CD4-positive, alpha-beta T cell treated with Interleukin-6 for 4 hours (primary cell): ENCODE measurements at places on chromosomes 2 and 18.
A peak's percentile ranks its signal among the peaks of the same experiment; 100 is the strongest.

DNA sequence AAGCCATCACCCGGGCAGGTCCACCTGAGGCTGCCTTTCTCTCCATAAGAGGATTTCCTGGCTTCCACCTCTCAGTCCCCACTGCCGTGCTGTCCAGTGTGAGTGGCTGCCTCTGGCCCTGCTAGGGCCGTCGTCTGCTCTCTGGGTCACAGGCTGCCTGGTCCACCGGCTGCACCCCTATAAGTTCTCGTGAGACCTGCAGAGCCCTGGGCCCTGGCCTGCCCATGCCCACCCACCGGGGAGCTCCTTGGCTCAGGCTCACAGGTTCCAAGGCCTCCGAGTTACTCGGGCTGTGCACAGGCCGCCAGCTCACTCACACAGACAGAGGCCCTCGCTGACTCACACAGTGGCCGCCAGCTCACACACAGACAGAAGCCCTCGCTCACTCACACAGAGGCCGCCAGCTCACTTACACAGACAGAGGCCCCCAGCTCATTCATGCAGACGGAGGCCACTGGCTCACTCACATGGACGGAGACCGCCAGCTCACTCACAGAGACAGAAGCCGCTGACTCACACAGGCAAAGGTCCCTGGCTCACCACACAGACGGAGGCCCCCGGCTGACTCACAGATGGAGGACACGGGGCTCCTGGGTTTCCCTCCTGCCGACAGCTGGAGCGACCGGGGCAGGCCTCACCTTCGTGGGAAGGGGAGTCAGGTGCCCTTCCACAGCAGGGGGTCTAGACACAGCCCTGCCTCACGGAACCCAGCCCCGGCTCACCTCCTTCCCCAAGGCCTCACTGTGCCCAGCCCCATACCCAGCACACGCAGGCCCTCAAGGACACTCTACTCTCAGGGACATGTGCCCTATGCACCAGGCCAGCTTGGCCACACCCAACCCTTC is 334.1 kb upstream of the MYT1L start:
- no peak for DNase-seq

GRCh38 chr2:111055735-111056134 is 65.0 kb upstream of the BCL2L11 start:
- DNase-seq: no peak

DNA sequence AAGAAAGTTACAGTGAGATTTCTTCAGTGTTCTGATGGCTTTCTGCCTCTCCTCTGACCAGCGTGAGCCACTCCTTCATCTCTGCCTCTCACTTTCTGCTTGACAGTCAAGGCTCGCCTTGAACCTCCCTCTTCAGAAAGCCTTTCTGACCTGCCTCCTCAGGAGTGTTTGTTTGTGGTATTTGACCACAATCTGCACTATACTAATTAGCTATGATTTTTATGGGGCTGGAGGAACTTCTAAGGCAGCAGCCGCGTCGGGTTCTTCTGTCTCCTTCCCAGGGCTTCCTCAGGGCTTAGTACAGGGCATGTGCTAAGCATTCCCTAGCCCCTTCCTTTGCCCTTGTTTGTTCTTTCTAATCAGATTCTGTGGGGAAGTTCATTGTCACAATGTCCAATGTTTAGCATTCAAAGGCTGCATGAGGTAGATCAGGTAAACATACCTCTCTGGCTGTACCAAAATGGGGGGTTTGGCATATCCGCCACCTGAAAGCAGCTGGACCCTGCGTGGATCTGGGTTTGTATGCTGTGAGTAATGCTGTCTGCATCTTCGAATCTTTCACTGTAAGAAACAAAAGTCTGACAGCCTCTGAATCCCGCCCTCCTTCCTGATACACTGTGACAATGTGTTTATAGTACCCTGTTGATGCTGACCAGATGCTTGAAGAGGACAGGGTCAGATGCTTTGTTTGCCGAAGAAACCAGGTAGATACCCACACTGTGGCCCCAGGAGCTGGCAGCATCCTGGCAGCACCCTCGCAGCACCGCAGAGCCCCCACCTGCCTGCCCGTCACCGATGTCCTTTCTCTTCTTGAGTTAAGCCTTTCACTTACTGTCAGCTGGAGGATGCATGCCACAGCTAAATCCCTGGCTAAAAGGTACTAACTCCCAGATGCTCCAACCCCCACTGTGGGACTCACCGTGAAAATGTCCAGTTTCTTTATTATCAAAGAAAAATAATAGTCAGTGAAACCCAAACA is 260.8 kb upstream of the HDAC4 start:
- DNase-seq: no peak

- DNase-seq: no peak
These were observed 291.6 kb upstream of the SKOR2 start for GRCh38 chr18:47543080-47543479.

GRCh38 chr2:62897187-62897827 is 153.3 kb upstream of the OTX1 start:
- DNase-seq: no peak

- peak; percentile 42 for DNase-seq
These were observed 88.6 kb upstream of the BCL11A start for GRCh38 chr2:60641811-60642788.

- DNase-seq: no peak
These were observed 6.7 kb downstream of the WDR43 start for GRCh38 chr2:28901202-28901601.

DNA sequence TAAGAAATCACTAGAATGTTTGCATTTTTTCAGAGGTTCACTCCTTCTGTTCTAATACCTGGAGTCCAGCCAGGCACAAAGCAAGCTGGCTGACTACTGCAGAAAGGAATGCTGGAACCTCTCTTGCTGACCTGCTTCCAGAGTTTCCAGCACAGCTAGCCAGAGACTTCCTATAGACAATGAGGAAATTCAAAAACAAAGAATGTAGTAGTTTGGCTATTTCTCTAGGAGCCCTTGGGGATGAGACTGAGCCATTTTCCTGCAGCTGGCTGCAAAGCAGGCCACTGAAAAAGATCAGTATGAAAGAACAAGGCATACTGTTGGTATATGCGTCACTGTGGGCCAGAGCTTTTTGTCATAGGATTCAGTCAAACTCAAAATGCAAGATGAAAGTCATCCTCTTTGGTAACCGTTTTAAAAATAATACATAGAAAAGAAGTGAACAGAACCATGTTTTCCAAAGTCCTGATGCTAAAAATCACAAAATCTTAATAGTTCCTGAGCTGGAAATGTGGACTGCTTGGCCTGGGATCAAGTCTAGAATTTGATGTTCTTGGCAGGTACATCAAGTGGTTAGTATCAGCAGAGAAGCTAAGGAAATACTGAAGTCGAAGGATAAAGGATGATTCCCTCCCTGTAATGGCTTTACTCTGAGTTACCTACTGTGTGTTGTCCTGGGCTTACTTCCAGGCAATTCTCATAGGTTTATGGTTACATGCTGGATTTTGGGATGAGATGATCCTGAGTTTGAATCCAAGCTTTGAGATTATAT is 9.0 kb upstream of the DSEL start:
- DNase-seq: no peak

- no peak for DNase-seq
These were observed 15.9 kb upstream of the CHAC2 start for GRCh38 chr2:53751728-53752127.

DNA sequence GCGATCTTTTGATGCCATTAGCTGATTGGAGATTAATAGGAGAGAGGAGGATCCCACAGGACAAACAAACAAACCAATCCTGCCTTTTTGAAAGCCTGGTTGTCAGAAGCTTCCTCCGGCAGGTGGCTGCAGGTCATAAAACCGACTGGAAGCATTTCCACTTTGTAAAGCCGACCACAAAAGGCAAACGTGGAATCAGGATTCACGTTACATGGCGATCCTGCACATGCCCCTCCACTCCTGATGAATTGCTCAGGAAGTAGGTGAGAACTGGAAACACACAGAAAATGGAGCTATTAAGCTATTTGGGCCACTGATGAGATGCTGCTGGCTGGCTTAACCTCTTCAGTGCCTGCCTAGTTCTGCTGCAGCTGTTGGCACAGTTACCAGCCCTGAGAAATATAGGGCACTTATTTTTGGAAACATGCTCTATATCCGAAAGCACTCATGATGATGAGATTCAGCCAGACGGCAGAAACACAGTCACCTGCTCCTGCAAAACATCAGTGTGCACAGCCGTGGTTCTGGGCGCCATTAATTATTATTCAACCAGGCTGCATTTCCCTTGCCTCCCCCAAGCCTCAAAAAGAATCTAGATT is 110.3 kb upstream of the ST6GAL2 start:
- DNase-seq: no peak

GRCh38 chr2:153519257-153519875 is 40.8 kb upstream of the RPRM start:
- peak; percentile 46 for DNase-seq

- DNase-seq: peak; percentile 24
These were observed 109.5 kb downstream of the CDC42EP3 start for GRCh38 chr2:37561615-37562569.

DNA sequence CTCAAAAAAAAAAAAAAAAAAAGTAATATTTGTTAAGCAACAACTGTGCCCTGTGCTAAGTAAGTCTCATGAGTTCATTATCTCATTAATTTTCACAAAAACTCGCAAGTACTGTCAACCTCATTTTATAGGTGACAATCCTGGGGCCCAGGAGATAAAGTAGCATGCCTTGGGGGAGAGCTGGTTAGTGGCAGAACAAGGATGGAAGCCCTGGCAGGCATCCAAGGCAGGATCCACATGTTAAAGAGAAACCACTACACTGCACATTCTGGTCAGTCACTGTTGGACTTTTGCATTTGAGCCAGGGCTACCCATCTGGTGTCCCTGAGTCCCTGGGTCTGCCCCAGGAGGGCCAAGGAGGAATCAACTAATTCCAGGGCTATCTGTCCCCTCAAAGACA is 54.6 kb downstream of the ZFP36L2 start:
- no peak for DNase-seq

GRCh38 chr2:135853401-135853800 is 16.4 kb upstream of the LCT start:
- DNase-seq: no peak

DNA sequence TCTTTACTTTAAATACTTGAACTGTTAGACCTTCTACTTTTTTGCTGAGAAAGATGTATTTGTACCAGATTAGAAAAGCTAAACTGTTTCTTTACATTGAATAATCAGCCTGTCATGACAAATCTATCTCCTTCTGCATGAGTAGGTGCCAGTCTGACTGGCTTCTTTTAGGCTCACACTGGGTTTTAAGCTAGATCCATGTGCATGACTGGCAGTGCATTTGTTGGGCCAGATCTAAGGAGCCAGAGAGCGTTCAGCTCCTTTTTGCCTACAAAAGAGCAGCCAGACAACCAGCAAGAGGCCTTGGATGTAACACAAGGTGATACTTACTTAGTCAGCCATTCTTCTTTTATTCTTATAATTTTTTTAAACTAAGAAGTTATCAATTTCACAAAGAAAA is 82.0 kb upstream of the OTX1 start:
- DNase-seq: no peak

GRCh38 chr2:53989210-53989862 is 18.5 kb upstream of the PSME4 start:
- DNase-seq: no peak

DNA sequence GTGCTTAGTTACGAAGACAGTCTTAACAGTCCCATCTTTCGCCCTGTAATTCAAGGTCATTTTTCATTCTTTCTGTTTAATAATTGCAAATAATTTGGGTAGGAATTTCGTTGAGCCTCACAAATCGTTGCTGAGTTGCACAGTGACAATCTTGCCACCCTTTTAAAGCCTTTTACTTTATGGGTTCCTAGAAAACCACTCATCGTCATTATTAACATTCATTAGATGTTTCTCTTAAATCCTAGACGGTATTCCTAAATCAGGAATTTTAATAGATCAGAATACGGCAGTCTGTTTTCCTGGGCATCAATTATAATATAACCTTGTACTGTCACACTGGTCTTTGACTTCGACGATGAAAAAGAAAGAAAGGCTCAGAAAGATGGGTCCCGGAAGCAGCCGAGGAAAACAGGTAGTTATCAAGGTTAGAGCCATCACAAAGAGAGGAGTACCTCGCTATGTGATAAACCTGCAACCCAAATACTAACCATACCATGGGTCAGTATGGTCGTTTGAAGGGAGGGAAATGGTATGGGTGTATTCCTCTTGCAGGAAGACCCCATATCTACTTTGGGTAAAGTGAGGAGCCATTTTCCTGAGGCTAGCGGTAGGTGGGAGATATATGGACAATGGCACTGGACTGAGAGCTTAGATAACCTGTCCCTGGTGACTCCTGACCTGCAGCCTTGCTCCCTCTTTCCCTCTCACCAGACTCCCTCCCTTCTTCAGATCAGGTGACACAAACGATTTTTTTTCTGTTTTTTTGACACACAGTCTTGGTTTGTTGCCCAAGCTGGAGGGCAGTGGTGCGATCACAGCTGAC is 981 bp upstream of the SF3B1 start:
- DNase-seq: peak; percentile 15

- DNase-seq: peak; percentile 41
These were observed 71.1 kb downstream of the DOCK10 start for GRCh38 chr2:224971214-224971613.

GRCh38 chr2:45439788-45440773 is 171.0 kb downstream of the SRBD1 start:
- DNase-seq: no peak

DNA sequence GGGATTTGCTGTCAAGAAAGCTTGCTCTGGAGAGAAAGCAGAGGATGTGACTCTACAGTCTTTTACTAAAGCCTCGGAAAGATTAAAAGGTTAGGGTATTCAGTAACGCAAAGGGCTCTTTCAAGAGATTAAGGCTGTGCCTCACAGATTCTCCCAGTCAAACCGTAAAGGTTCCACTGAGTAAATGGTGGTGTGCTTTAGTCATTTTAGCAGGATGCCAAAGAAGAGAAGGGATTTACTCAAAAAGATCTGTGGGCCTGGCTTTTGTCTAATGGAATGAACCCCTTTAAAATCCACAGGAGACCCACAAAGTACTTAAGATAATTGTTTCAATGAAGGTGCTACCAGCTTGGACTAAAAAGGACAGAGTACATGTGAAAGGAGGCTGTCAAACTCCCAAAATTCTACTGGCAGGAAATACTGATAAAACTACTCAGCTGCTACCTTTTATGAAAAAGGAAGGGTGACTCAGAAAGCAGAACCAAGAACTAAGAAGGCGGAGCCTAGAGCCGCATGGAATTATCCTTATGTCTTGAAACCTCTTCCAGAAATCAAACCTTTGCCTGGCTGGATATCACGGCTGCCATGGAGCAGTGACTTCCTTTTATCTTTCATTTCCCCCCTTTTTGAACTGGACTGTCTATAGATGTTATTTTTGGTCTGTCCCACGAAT is 670.2 kb upstream of the ZEB2 start:
- no peak for DNase-seq

GRCh38 chr2:74025971-74026612 is 41.4 kb downstream of the TET3 start:
- peak; percentile 10 for DNase-seq
